ENCODE measurements at places on chromosomes 4 and X. TPM values are rescaled to one million over a fixed set of nuclear protein-coding genes. Genes with fewer than 3 reads are reported as not detected.

Gene ERAS
- total RNA-seq: not detected

Gene BCORL1
- total RNA-seq: 5.1 TPM

DNA sequence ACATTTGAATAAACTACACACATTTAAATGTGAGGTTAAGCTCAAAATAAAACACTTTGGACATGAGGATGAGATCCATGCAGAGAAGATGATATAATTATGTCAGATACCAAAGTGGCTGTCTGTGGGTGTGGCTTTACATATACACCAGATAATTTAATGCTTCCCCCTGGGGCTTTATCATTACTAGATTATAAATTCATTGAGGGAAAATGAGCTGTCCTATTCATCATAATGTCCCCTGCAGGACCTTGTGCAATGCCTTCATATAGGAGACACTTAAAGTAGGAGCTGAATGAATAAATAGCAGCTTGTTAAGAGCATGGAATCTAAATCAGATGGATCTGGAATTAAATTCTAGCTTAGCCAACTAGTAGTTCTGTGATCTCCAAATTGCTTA lies 49.7 kb downstream of the OTC start:
- DNase-seq: no peak

Gene SRPX2
- total RNA-seq: 11.2 TPM

- DNase-seq: no peak
Measured at GRCh38 chr4:129346734-129347133, 250.8 kb downstream of the C4orf33 start.

Gene XKRX
- 7.6 TPM for total RNA-seq

Gene MAGEB6B
- not detected for total RNA-seq

All from skin of body (tissue), 3 donors.